Gastrocnemius medialis (tissue), 4 donors: ENCODE measurements at places on chromosomes 11 and 22. TPM values are rescaled to one million over a fixed set of nuclear protein-coding genes. Genes with fewer than 3 reads are reported as not detected.

- no peaks in the 10 kb centered on the region for H3K36me3 ChIP-seq
- no peak overlapping the region for H3K27ac ChIP-seq
- no peaks in the 10 kb centered on the region for H3K4me1 ChIP-seq
- H3K27me3 ChIP-seq = no peaks in the 10 kb centered on the region
- no peak overlapping the region for H3K4me3 ChIP-seq
These were observed 64.8 kb downstream of the UBASH3B start for GRCh38 chr11:122720107-122720881.

DNA sequence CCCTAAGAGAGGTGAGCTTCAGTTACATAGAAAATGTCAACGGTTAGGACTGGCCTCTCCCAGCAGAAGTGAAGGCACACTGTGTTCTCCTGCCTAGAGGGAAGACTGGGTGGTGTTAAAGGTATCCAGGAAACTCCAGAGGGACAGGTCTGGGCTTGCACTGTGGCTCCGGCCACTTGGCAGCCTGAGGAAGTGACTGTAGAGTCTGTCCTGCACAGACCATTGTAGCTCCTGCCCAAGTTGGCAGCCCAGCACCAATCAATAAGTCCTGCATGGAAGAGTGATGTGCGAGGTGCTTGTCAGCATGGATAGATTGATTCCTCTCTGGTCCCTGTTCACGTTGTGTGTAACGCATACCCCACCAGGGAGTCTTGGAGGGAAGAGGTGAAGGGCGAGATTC, 284.8 kb downstream of the TENM4 start:
- no peaks in the 10 kb centered on the region for H3K4me1 ChIP-seq
- H3K4me3 ChIP-seq = no peak overlapping the region
- H3K36me3 ChIP-seq = no peaks in the 10 kb centered on the region
- no peak for DNase-seq
- H3K27ac ChIP-seq = no peak overlapping the region

GRCh38 chr11:117144477-117145392, 648 bp downstream of the PAFAH1B2 start:
- peak overlapping the region; percentile 78 for H3K4me3 ChIP-seq
- H3K36me3 ChIP-seq = no peaks in the 10 kb centered on the region
- peak; percentile 53 for DNase-seq
- H3K4me1 ChIP-seq = peaks cover 30% of the 10 kb centered on the region
- peak overlapping the region; percentile 97 for H3K27ac ChIP-seq

DNA sequence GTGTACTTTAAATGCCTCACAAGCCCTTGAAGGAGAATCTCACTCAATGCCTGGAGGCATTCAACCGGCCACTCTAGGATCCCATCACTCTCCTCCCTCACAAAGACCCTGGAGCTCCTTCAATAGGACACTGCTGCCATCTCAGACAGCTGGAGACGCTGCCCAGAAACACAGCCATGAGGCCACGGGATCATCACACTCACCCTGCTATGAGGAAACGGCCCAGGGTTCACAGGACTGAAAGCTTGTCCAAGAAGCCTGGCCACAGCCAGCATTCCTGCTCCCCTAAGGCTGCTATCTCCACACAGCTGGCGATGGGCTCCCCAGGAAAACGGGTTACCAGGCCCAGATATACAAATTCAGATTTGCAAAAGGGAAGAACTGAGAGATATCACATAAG, 13.2 kb downstream of the CARS1 start:
- peak; percentile 91 for DNase-seq
- peaks cover 21% of the 10 kb centered on the region for H3K36me3 ChIP-seq
- no peak overlapping the region for H3K4me3 ChIP-seq
- H3K4me1 ChIP-seq = peaks cover 66% of the 10 kb centered on the region
- peak overlapping the region; percentile 99 for H3K27ac ChIP-seq

DNA sequence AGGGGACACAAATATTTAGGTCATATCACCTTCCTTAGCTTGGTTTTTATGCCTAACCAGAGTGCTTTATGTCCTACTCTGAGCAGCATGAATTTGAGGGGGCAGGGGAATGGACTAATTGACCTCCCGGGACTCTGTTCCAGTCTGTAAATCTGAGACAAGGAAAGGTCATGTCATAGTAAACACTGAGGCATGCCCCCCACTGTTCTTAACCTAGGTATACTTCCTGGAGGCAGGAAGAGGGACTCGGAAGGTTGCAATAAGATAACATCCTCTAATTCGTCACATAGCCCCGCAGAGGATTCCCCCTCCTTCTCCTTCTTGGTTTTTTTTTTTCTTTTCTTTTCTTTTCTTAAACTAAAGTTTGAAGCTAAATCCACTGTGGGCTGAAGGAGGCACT, 540.3 kb upstream of the CADM1 start:
- no peak overlapping the region for H3K27ac ChIP-seq
- no peaks in the 10 kb centered on the region for H3K36me3 ChIP-seq

DNA sequence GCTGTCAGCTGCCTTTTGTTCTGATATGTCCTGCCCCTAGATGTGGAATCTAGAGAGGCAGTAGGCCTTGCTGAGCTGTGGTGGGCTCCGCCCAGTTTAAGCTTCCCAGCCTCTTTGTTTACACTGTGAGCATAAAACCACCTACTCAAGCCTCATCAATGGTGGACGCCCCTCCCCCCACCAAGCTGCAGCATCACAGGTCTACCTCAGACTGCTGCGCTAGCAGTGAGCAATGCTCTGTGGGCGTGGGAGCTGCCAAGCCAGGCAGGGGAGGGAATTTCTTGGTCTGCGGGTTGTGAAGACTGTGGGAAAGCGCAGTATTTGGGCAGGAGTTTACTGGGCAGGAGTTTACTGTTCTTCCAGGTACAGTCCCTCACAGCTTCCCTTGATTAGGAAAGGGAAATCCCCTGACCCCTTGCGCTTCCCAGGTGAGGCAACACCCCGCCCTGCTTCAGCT, 98.5 kb downstream of the SMCO4 start:
- H3K27ac ChIP-seq = no peak overlapping the region
- no peak overlapping the region for H3K4me3 ChIP-seq
- H3K4me1 ChIP-seq = no peaks in the 10 kb centered on the region

DNA sequence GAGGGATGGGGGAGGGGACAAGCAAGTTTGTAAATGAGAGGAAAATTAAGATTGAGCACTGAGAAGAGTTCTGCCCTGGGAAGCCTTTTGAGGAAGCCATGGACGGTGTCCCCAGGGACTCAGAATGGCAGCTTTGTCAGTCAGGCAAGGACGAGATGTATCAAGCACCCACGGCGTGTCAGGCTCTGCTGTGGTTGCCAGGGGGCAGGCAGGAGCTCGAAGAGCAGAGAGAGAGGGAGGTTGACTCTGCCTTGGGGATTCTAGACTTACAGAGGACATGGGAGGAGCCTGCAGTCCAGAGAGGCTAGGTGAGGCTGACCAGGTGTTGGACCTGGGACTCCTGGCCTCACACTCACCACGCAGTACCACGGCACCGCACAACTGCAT, 29.1 kb upstream of the SYT7 start:
- no peak overlapping the region for H3K27ac ChIP-seq
- peaks cover 7% of the 10 kb centered on the region for H3K27me3 ChIP-seq
- no peak for DNase-seq
- no peaks in the 10 kb centered on the region for H3K4me1 ChIP-seq
- no peaks in the 10 kb centered on the region for H3K36me3 ChIP-seq

GRCh38 chr11:6968816-6969215, 42.6 kb downstream of the ZNF215 start:
- no peak overlapping the region for H3K4me3 ChIP-seq
- no peak overlapping the region for H3K27ac ChIP-seq
- no peaks in the 10 kb centered on the region for H3K36me3 ChIP-seq

DNA sequence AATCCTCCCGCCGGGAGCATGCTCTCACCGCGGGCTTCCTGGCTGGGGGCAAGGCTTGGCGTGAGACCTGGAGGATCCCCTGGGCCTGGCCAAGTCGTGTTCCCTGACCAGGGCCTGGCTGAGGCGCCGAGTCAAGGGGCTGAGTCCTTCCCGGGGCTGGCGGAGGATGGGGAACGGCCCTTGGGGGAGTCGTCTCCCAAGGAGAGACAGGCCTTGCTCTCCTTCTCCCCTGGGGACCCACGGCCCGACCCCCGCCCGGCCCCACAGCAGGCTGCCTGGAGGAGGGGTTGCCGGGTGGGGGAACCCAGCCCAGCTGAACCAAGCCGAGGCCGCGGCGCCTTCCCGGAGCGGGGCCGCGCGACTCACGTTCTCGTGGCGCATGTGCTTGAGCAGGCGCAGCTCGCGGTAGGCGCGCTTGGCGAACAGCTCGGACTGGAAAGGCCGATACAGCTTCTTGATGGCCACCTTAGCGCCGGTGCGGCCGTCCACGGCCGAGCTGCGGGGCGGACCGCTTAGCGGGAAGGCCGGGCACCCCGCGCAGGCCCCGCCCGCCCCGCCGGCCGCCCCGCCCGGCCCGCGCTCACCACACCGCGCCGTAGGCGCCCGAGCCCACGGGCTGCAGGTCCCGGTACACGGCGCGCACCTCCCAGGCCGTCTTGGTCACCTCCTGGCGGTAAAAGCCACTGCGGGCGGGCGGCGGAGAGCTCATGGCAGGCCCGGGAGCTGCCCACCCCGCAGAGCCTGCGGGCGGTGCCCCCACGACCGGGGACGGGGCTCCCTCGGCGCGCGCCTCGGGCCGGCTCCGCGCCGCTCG, 475 bp downstream of the MAPK12 start:
- DNase-seq = no peak
- peak overlapping the region; percentile 97 for H3K27ac ChIP-seq
- peaks cover 40% of the 10 kb centered on the region for H3K4me1 ChIP-seq
- peak overlapping the region; percentile 67 for H3K4me3 ChIP-seq
- H3K27me3 ChIP-seq = no peaks in the 10 kb centered on the region
- no peaks in the 10 kb centered on the region for H3K36me3 ChIP-seq

DNA sequence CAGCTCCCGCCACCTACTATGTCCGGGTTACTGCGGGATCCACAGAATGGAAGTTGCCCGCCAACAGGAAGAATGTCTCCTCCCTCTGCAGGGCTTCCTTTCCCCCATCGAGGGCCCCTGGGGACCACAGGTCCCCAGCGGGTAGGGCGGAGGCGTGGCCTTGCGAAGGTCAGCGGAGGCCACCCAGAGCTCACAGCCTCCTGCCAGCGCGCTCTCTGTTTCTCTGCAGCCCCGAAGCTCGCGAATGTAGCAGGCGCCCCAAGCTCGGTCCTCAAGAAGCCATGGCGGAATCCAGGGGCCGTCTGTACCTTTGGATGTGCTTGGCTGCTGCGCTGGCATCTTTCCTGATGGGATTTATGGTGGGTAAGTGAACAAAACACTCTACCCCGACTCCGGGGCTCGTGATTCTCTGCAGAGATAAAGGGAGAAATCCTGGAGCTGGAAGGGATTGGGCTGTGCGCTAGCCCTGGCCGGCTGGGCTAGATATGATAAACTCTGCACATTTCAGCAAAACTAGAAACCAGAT, at the start of gene NAALAD2:
Gene NAALAD2, plus strand, starts transcription at position 186 of the 526 bp plus-strand sequence. Its CDS starts 96 bp downstream, at position 282.
- H3K36me3 ChIP-seq = no peaks in the 10 kb centered on the region
- peak; percentile 3 for DNase-seq
- no peak within 1 kb of the TSS for H3K27ac ChIP-seq
- H3K4me1 ChIP-seq = no peaks in the 10 kb centered on the region
- peaks cover 10% of the 10 kb centered on the region for H3K27me3 ChIP-seq
- peak within 1 kb of the TSS; percentile 40 for H3K4me3 ChIP-seq

DNA sequence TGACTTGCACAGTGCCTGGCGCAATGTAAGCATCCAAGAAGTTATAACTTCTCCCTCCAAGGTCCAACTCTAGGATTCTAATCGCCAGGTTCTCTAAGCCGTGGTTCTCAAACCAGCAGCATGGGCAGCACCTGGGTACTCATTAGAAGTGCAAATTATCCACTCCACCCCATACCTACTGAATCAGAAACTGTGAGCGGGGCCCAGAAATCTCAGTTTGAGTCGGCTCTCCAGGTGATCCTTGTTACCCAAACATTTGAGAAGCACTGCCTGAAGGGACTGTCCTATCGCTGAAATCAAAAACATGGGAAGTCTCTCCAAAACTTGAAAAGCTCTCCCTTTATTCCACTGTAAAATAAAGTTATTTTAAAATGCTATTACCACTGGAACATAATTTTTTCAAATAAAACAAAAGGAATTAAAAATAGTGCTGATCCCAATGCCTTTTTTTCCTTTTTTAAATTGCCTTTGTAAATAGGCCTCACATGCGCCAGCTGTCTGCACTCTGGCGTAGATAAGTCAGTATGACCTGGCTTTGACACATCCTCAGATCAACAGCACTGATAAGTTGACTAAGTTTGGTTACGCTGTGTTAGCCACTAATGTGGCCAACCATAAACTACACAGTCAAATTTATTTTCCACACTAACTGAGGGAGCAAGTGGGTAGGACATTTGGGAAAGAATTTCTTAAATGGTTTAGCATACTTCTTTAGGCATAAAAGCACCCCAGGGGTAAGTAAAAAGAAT, 8.4 kb upstream of the CTR9 start:
- no peak overlapping the region for H3K4me3 ChIP-seq
- no peak overlapping the region for H3K27ac ChIP-seq
- no peaks in the 10 kb centered on the region for H3K36me3 ChIP-seq
- no peaks in the 10 kb centered on the region for H3K27me3 ChIP-seq
- peaks cover under 1% of the 10 kb centered on the region for H3K4me1 ChIP-seq

Gene MYEOV
- 1.1 TPM for total RNA-seq

Gene PATE4
- total RNA-seq = not detected

Gene BTG4
- not detected for total RNA-seq

Gene TEX54
- not detected for total RNA-seq

Gene CTSW
- 0.49 TPM for total RNA-seq

Gene KRTAP5-2
- not detected for total RNA-seq
